ENCODE measurements at places on chromosomes 2 and 18.

- DNase-seq: no peak
Measured at GRCh38 chr2:170503971-170504809, 210.9 kb upstream of the SP5 start.

- DNase-seq: no peak
Measured at GRCh38 chr2:38039121-38039910, 36.6 kb downstream of the CYP1B1 start.

DNA sequence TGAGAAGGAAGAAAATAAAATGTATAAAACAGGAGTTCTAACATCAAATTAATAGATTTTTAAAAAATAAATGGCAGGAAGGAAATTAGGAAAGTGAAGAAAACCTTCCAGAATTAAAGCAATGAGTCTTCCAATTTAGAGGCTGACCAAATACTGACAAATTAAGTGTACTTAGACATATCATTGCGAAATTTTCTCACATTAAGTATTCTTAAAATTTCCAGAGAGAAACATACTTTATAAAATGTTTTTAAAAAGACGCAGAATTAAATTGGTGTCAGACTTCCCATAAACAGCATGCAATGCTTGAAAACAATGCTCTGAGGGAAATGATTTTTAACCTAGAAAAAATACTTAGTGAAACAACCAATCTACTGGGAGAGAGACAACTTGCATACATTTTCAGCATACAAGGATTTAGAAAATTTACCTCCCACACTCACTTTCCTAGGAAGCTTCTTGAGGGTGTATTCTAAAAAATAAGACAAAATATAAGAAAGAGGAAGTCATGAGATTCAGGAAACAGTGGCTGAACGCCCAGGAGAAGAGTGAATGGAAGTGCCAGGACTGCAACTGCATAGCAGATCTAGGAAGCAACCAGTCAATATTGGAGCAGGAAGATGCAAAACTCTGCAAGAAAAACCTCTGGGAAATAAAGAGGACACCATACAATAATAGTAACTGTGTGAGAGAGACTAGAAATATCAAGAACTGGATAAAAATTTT is 339.9 kb downstream of the ADCYAP1 start:
- no peak for DNase-seq

DNA sequence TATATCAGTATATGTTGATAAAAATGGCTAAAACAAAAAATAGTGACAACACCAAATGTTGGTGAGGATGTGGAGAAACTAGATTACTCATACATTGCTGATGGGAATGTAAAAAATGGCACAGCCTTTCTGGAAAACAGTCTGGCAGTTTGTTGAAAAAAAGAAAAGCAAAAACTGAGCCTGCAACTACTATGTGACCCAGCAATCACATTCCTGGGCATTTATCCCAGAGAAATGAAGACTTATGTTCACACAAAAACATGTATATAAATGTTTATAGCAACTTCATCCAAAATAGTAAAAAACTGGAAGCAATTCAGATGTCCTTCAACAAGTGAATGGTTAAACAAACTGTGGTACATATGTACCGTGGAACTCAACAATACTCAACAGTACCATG is 7.5 kb upstream of the KDSR start:
- no peak for DNase-seq

- no peak for DNase-seq
Measured at GRCh38 chr2:196266855-196267254, 95.5 kb upstream of the STK17B start.

Measured in NAMALWA (cell line).